ENCODE measurements at places on chromosomes 6 and 20.

DNA sequence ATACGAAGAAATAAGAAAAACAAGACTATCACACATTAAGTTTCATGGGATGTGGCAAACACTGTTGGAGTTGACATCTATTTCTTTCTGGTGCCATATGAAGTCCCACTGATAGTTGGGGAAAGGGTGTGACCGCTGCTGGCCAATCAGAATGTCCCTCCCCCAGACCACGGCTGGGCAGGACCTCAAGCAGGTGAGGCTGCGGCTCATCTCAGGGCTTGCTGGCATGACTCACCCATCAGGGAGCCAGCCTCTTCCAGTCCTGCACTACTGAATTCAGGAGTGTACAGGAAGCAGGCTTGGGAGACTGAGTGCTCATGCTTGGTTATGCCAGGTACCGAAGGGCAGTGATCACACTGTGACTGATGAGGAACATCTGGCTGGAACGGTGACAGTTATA lies 18.9 kb downstream of the PREP start:
- DNase-seq: no peak

GRCh38 chr6:144675231-144675861 lies 390.2 kb downstream of the UTRN start:
- DNase-seq: peak; percentile 33

GRCh38 chr20:39600871-39601270 lies 638.7 kb downstream of the DHX35 start:
- no peak for DNase-seq

GRCh38 chr6:169858293-169858934 lies 107.0 kb downstream of the ERMARD start:
- DNase-seq: no peak

DNA sequence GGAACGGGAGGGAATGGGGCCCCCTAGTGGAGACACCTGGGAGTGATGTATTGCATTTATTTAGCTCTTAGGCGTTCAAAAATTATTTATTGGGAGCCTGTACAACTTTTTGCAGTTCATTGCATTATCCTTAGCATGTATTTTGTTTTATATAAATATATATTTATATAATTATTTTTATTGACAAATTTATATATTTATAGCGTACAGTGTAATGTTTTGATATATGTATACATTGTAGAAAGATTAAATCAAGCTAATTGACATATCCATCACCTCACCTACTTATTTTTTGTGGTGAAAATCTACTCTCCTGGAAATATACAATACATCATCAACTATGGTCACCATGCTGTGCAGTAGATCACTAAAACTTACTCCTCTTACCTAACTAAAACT lies 975 bp downstream of the SIRT5 start:
- DNase-seq: no peak

DNA sequence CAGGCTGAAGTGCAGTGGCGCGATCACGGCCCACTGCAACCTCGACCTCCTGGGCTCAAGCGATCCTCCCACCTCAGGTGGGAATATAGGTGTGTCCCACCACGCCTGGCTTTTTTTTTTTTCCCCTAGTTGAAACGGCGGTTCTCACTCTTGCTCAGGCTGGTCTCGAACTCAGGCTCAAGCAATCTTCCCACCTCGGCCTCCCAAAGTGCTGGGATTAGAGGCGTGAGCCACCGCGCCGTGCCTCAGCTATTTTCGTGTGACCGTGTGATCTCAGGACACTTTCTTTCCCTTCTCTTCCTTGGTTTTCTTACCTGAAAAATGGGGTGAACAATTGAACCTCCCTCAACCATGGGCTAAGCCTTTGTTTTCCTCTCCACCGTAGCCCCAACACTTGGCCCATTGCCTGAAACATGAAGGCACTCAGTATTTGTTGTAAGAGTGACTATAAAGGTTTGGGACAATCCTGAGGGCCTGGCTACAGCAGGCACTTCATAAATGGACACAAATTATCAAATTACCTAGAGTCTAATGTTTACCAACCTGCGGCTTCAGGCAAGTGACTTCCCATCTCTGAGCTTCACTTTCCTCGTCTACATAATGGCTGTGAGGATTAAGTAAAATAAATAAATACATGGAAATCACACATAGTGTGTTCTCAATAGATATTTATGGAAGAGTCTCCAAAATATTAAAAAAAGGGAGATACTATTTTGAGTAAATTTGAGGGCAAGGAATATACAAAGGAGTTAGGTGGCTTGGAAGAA lies 31.4 kb upstream of the ID1 start:
- no peak for DNase-seq

GRCh38 chr6:145026267-145026679 lies 709.0 kb downstream of the EPM2A start:
- no peak for DNase-seq

DNA sequence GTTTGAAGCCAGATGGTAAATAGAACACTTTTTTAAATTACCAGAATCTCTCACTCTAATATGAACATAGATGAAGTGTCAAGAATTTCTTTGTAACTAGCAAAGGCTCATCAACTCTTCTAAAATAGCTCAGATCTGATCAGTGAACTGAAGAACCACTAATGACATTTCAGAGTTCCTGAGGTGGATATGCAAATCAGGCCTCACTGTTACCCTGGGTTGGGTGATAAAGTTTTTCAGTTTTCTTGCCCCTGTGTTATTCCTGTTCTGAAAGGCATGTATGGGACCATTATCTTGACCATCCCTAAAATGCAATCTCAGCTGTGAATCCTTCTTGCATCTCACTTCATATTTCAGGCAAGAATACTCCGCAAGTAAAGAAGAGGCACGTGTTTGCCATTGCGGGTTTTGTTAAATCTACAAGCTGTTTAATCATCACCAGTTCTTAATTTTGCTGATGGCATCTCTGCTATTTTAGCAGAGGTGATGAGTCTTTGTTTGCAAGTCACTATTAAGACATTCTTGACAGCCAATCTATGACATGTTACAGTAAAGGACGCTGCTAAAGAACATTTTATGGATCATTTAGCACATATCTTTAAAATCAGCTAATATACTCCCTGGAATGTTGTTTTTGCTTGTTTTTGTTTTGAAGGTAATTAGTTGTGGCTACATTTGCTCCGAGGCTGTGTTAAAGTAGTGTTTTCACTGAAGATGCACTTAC lies 47.9 kb downstream of the KHDC1L start:
- DNase-seq: no peak

GRCh38 chr20:38599410-38599882 lies 2.2 kb upstream of the ARHGAP40 start:
- DNase-seq: no peak

GRCh38 chr6:2033544-2033943 lies 211.9 kb downstream of the GMDS start:
- DNase-seq: no peak

DNA sequence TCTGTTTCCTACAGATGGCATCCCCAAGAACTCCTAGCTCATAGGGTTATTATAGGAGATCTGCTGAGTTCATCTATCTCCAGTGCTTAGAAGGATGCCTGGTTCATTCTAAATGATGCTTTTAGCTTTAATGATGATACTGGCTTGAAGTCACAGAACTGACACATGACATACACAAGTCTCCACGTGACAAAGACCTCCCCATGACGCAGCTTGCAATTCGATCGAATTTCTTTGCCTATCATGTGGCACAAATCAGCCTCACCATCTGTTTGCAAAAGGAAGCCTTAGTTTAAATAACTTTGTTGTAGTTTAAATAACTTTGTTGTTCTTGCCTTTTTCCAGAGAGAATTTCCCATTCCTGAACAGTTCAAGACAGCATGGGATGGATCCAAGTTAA lies 44.1 kb upstream of the FAM8A1 start:
- DNase-seq: no peak

GRCh38 chr20:50814438-50815161 lies 19.7 kb downstream of the BCAS4 start:
- no peak for DNase-seq

DNA sequence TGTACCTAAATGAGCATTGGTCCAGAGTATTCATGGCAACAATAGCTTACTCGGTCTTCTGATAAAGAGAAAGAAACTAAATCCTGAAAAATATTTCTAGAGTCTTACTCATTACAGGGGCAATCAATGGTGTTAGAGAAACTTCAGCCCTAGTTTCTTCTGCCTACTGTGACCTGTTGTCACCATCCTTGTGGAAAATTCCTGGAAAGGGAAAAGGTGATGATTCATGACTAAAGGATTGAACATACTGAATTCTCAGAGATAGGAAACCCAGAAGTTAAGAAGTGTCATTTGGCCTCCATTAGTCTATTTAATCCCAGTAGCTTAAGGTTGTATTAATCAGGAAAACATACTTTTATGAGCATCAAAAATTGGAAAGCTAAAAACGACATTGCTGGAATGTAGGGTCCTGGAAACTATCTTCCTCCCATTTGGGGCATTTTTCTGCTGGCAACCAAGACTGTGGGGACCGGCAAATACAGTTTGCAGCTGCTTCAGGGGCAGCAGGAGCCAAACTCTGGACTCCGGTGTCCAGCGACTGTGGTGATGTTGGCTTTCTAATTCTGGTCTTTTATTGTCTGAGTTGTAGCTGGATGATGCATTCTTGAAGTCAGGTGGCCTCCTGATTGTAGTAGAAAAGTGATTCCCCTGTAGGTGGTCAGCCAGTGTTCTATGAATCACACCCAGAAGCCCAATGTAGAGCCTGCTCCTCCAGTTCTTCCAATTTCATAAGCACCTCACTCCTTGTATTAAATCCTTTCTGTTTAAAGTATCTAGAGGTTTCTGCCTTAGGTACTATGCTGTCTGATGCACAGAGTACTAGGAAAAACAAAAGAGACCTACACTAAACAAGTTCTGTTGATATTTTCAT lies 67.6 kb downstream of the LCA5 start:
- DNase-seq: no peak

DNA sequence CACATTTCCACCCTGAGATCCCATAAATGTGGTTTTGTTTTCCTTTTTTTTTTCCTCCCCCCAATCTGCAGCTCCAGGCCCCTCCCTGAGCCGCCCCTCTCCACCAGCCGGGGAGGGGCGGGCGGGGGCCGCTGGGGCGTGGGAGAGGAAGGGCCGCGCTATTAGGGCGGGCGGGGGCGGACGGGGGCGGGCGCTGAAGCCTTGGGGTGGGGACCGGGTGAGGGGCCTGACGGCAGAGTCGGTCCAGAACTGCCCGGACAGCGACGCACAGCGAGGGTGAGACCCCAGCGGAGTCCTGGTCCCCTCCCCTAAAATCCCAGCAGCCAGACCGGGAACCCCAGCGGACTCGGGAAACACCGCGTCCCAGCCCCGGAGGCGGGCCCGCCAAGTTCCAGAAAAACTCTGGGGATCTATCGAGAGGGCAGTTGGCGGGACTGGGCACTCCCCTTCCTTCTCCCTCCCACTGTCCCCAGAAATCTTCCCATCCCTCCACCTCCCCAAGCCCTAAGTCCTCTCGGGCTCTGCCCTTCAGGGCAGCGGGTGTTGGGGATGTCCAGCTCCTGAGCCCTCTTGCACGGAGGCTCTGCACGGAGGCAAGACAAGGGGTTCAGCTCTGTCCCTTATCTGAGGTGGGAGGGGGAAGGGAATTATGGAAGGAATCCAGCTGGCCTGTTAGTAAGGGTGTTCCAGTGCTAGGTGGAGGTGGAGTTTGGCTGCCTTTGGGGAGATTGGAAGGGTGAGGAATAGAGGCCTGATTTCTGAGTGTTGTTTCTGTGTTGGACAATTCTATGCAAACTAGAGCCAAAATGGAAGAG lies at the start of gene PRICKLE4:
Gene PRICKLE4, plus strand, starts transcription at position 232 of the 815 bp plus-strand sequence. CDS start 2,692 bp downstream, outside the sequence.
- no peak for DNase-seq

DNA sequence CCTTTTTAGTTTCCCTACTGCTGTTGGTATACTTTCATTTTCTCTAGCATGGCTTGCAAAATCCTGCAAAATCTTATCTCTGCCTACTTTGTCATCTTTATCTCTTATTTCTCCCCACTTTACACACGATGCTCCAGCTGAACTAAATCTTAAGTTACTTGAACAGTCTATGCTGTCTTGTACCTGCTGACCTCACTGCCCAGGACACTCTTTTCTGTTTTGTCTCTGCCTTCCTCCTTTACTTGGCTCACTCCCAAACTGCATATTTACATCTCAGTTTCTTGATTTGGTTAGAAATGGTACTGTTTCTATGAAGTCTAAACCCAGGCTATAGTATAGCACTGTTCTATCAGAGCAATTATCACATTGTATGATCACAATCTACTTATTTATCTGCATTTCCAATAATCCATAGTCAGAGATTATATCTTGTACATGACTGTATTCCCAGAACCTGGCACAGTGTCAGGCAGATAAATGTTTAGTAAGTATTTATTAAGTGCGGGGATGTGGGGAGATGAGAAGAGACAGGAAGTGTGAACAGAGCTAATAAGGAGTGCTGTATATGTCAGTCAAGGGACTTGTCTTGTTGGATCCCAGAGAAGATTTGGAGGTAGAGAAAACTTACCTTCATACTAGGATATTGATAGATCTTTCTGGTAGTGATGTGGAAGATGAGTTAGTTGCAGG lies 57.6 kb downstream of the ADGRG6 start:
- no peak for DNase-seq

DNA sequence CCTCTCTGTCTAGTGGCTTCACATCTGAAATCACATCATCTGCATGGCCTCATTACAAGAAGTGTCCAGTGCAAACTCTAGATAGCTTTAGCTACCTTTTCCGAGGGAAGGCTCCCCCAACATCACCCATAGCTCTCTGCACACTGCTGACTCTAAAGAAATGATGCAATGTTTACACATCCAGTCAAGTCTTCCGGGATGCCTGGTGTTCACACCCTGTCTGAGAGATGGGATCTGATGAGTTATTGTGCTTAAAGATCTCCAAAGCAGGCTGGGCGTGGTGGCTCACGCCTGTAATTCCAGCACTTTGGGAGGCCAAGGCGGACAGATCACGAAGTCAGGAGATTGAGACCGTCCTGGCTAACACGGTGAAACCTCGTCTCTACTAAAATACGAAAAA lies 404.6 kb upstream of the IRAK1BP1 start:
- no peak for DNase-seq

GRCh38 chr6:73285674-73286283 lies 22.8 kb upstream of the KHDC1 start:
- DNase-seq: peak; percentile 37

DNA sequence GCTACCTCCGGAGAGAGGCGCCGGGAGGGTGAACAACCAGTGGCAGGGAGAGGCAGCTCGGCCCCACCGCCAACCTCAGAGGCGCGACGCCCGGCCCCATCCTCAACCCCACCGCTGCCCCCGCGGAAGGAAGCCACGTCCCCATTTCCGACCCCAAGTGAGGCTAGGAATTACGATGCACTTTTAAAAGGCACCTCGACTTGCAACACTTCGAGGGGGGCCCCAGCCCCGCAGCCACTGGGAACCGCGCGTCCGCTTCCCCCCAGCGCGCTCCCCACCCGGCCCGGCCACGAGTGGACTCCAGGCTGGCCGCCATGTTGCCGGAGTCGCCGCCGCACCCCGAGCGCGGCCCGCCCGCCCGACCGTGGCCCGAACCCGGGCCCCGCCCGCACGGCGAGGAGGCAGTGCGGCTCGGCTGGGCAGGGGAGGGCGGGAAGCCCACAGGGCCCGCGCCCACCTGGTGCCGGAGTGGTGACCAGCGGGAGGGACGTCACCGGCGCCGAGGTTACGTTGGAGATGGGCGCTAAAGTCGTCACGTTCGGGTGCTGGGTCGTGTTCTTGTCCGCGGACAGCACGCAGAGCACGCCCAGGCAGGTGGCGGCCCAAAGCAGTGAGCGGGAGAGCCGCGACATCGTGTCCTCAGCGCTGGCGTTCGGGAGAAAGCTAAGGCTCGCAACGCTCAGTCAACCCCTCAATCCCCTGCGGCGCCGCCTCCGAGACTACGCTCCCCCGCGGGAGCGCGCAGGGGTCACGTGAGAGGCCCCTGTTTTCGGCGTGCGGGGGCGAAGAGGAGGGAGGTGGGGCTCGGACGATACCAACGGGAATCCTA lies at the start of gene CD164:
Gene CD164, minus strand, starts transcription at position 721 of the 829 bp plus-strand sequence. Its CDS starts 89 bp downstream, at position 632.
- peak; percentile 93 for DNase-seq

GRCh38 chr6:159101656-159102055 lies 56.9 kb upstream of the TAGAP start:
- DNase-seq: no peak

GRCh38 chr20:52880997-52881396 lies 91.2 kb upstream of the TSHZ2 start:
- DNase-seq: no peak
